Stimulated activated CD4-positive, alpha-beta T cell treated with anti-CD3 and anti-CD28 coated beads, TNF-alpha, amount 100 ng/mL, for 4 hours (primary cell): ENCODE measurements at places on chromosomes 4 and X.

GRCh38 chr4:153152501-153153338 is 51.5 kb upstream of the TRIM2 start:
- peak; percentile 46 for DNase-seq

DNA sequence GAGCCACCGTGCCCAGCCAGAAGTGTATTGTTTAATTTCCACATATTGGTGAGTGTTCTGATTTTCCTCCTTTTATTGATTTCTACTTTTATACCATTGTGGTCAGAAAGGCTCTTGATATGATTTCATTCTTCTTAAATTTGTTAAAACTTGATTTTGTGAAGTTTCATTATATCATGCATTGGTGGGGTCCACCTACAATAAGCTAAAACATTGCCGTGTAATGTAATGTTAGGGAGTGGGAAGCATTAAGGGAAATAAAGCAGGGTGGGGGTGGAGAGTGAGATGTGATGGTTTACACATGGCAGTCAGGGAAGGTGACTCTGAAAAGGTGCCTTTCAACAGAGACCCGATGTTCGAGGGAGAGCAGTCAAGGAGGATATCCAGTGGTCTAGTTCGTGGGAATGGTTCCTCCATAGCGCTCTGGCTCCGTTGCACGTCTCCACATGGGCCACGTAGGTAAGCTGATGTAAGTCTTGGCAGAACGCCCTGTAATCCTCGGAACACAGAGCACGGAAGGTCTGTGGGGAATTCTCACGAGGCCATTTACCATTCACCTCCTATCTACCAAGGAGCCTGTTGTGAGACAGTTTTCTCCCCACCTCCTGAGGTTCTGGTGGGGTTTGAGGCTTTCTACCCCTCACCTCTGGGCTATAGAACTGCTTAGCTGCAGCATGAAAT is 7.7 kb upstream of the WDR13 start:
- DNase-seq: no peak

GRCh38 chrX:40127052-40127451 is 29.3 kb upstream of the BCOR start:
- DNase-seq: no peak

DNA sequence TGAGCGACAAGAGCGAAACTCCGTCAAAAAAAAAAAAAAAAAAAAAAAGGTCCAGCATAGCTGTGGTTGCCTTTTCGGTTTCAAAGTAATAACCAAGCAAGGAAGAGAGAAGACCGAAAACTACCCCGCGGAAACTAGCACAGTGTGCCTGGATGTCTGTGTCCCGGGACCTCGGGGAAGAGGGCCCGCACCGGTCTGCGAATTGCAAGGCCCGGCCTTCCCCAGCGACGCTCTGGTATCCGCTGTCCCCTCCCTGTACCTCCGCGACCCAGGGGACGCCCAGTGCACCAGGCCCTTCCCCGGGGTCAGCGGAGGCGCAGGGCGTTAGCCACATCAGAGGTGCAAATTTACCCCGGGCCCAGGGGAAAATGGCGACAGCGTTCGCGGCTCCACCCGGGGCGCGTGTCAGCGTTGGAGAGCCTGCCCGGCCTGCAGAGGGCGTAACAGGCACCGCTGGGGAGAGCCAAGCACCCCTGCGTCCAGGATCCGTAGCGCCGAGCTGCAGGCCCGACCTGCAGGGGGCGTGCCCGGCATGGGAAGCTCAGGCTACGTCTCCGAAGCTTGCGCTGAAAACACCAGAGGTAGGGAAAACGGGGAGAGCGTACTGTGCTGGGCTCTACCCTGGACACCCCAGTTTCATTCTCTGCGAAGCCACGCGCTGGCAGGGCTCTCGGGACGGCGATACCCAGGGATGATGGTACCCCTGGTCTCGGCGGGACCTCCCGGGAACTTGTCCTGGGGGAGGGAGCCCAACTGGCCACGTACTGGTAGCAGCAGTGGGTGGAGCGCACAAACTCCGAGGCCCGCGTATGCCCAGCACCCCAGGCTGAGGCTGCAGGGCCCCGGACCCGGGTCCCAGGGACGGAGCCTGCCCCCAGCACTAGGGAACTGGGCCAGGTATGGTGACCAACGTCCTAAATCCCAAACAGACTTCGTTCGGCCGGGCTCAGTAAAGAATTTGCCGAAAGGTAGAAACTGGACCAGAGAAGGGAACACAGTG is 16.2 kb downstream of the NKX6-1 start:
- DNase-seq: no peak

DNA sequence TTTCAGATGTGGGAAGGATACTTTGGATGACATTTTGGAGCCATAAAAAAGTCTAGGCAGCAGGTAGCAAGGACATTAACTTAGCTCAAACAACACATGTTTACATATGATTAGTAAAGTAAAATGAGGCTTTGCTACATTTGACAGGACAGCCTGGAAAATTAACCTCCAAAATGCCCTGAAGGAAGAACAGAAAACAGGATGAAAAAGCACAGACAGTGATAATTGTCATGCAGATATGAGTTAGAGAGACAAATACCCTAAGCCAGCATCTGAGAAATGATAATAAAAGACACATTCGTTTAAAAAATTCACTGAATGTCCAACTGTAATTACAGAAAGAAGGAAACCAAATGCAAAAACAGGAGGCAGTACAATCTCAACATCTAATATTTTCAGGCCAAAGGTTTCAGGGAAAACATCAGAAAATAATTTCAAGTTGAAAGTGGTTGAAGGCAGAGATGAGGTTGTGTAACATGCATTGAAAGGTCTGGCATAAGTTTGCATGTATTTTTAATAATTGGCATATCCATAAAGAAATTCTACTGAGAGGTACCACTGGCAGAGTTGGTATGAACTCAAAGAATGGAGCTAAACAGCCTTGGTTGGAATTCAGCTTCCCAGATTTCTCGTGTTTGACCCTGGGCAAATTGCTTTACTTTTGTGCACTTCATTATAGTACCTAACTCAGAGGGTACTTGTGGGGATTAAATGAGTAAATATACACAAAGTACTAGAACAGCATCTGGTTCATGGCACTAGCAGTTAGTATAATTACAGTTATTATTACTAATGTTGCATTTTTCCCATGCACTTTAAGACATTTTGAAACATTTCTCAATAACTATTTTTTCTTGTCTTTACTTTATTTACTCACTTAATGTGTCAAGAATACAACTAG is 54.4 kb upstream of the MAP9 start:
- no peak for DNase-seq

- DNase-seq: no peak
Measured at GRCh38 chr4:55125087-55125721, at the start of gene KDR. KDR (minus strand) TSS chr4:55125595; CDS start chr4:55125293, 302 bp downstream.

DNA sequence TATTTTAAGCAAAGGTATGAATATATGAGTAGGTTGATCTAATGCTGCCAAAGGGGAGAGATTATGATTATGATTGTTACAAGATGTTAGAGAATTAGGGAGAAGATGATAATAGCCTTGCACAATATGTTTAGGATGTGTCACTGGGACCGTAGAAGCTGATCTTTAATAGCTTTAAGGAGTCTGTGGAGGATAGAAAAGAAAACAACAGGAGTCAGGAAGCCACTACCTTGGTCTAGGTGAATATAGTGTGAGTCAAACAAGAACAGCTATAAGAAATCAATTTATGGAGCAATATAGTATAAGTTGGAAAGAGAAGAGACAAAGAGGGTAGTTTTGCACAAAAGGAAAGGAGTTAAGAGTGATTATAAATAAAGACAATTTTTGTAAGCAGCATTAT is 232.7 kb downstream of the FSTL5 start:
- DNase-seq: no peak

DNA sequence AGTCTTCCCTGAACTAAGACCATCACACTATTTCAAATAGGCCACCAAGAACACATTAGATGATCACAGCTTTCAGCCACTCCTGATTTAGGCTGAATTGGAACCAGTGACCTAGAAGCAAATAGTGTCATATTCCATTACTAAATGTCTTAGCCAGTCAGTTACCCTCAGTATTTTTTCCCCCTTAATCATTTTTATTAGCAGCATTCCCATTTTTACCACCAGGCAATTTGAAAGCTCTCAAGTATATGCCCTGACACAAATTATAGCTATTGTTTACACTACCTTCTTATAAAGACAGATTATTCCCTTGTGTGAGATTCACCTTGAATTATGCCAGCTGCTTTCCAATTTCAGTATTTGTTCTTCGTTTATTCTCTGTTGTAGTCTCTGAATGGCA is 1146.9 kb downstream of the PDHA2 start:
- no peak for DNase-seq
